Umbilical cord (tissue), 2 donors: ENCODE measurements at places on chromosomes 11 and 22. TPM values are rescaled to one million over a fixed set of nuclear protein-coding genes. Genes with fewer than 3 reads are reported as not detected.

- DNase-seq = peak; percentile 45
These were observed 38.0 kb downstream of the METTL15 start for GRCh38 chr11:28146123-28146751.

The DERL3 gene
- total RNA-seq = not detected

- DNase-seq = no peak
These were observed 60.7 kb upstream of the OPCML start for GRCh38 chr11:133593036-133593435.

The SYCE3 gene
- total RNA-seq = not detected

The DDX17 gene
- 353 TPM for total RNA-seq
